Esophagus squamous epithelium (tissue), 5 donors: ENCODE measurements at places on chromosomes 4 and X. TPM values are rescaled to one million over a fixed set of nuclear protein-coding genes. Genes with fewer than 3 reads are reported as not detected.

GRCh38 chrX:40607381-40607780 is 15.8 kb upstream of the MPC1L start:
- no peak for DNase-seq

The IL1RAPL2 gene
- not detected for total RNA-seq

The CENPVL1 gene
- total RNA-seq, result not detected

The SPANXA1 gene
- not detected for total RNA-seq

The TSPYL2 gene
- total RNA-seq, result 5.8 TPM

GRCh38 chr4:107616838-107617389 is 103.1 kb downstream of the PAPSS1 start:
- no peak for DNase-seq

The MTMR8 gene
- total RNA-seq, result 2.6 TPM

DNA sequence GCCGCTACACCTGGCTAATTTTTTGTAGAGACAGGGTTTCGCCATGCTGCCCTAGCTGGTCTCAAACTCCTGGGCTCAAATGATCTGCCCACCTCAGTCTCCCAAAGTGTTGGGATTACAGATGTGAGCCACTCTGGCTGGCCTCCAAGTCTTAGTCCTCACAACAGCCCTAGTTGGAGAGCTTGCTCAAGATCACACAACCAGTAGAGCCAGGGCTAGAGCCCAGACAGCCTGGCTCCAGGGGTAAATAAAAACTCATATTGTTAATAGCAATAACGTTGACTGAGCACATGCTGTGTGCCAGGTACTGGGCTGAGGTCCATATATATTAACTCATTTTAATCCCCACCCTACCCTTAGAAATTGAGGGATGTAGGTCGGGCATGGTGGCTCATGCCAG is 7.3 kb upstream of the JAKMIP1 start:
- DNase-seq, result no peak

- no peak for DNase-seq
These were observed 456.8 kb upstream of the AMOT start for GRCh38 chrX:113297437-113297836.

DNA sequence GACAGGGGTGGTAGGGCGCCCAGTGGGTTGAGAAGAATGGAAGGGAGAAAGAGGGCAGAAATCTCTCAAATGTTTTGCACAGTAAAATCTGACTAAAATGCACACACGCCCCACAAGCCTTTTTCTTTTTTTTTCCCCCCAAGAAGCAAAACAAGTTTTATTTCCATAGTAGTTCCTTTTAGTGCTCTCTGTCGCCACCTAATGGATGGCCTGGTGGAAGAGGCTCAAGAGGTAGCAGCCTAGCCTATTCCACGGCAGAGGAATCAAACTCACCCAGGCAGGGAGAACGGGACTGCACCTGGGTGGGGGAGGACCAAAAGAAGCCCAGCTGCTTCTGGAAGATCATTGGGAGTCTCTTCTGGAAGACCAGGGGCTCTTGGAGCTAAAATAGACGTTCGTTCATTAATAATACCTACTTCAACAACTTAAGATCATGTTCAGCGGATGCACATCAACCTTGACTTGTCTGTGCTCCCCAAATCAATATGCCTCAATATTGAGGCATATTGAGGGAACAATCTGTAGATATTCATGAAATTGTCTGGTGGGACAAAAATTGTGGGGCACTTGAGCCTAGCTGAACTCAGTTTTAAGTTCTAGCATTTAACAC is 31.6 kb upstream of the IRAK1 start:
- DNase-seq, result peak; percentile 12

The PDZD11 gene
- 39.2 TPM for total RNA-seq

GRCh38 chrX:34147345-34147744 is 15.2 kb upstream of the FAM47A start:
- DNase-seq, result no peak
